ENCODE measurements at places on chromosomes 11 and 22. TPM values are rescaled to one million over a fixed set of nuclear protein-coding genes. Genes with fewer than 3 reads are reported as not detected.

DNA sequence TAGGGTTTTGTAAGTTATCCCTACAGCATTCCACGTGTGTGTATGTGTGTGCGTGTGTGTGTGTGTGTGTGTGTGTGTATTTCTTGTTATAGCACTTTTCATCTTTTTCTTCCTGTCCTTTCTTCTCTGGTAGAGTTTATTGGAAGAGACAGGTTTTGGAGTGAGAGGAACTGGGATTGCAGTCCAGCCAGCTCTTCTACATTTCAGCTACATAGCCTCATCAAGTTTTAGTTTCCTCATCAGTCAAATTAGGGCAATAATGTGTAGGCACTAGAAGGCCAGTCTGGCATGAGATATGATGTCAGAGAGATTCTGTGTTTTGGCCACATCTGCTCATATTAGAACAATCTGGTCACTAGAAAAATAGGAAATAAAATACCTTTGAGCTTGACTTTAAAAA lies 1283.5 kb upstream of the TENM4 start:
- no peak for DNase-seq

Gene NCF4
- total RNA-seq: 7.7 TPM

Gene TRIM64
- not detected for total RNA-seq

- no peak for DNase-seq
Observed at GRCh38 chr11:70014291-70014690, 63.8 kb upstream of the ANO1 start.

- no peak for DNase-seq
Observed at GRCh38 chr11:125938418-125938817, 7.4 kb upstream of the VSIG10L2 start.

DNA sequence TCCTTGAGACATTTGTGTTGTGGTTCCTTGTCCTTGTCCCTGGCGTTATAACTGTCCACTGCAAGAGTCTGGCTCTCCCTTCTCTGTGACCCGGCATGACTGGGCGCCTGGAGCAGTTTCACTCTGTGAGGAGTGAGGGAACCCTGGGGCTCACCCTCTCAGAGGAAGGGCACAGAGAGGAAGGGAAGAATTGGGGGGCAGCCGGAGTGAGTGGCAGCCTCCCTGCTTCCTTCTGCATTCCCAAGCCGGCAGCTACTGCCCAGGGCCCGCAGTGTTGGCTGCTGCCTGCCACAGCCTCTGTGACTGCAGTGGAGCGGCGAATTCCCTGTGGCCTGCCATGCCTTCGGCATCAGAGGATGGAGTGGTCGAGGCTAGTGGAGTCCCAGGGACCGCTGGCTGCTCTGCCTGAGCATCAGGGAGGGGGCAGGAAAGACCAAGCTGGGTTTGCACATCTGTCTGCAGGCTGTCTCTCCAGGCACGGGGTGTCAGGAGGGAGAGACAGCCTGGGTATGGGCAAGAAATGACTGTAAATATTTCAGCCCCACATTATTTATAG lies 23.0 kb downstream of the MYBPC3 start:
- DNase-seq: no peak

Data from CD4-positive, alpha-beta T cell (primary cell).